ENCODE measurements at places on chromosomes 13 and 19.

- DNase-seq: no peak
Observed at GRCh38 chr19:1213391-1214286, 8.1 kb downstream of the STK11 start.

- peak; percentile 75 for DNase-seq
Observed at GRCh38 chr13:85799097-85799582, at the start of gene SLITRK6. Gene SLITRK6, minus strand, starts transcription at chr13:85799419. Its CDS starts 2,911 bp downstream, at chr13:85796508.

GRCh38 chr19:16698914-16699313, 20.7 kb upstream of the NWD1 start:
- no peak for DNase-seq

- DNase-seq: no peak
Observed at GRCh38 chr19:40492274-40492673, 25.5 kb downstream of the SPTBN4 start.

GRCh38 chr13:39452417-39452816, 150.6 kb downstream of the LHFPL6 start:
- no peak for DNase-seq

DNA sequence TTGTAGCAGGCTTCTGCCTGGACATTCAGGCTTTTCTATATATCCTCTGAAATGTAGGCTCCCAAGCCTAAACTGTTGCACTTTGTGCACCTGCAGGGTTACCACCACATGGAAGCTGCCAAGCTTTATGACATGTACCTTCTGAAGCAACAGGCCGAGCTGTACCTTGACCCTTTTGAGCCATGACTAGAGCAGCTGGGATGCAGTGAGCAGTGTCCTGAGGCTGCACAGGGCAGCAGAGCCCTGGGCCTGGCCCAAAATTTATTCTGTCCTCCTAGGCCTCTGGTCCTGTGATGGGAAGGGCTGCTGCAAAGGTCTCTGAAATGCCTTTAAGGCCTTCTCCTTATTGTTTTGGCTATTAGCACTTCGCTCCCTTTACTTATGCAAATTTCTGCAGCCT, 23.5 kb upstream of the CD177 start:
- no peak for DNase-seq

- no peak for DNase-seq
Observed at GRCh38 chr19:3146677-3147100, 10.9 kb downstream of the GNA15 start.

- DNase-seq: no peak
Observed at GRCh38 chr13:89352384-89352783, 1681.2 kb downstream of the SLITRK5 start.

DNA sequence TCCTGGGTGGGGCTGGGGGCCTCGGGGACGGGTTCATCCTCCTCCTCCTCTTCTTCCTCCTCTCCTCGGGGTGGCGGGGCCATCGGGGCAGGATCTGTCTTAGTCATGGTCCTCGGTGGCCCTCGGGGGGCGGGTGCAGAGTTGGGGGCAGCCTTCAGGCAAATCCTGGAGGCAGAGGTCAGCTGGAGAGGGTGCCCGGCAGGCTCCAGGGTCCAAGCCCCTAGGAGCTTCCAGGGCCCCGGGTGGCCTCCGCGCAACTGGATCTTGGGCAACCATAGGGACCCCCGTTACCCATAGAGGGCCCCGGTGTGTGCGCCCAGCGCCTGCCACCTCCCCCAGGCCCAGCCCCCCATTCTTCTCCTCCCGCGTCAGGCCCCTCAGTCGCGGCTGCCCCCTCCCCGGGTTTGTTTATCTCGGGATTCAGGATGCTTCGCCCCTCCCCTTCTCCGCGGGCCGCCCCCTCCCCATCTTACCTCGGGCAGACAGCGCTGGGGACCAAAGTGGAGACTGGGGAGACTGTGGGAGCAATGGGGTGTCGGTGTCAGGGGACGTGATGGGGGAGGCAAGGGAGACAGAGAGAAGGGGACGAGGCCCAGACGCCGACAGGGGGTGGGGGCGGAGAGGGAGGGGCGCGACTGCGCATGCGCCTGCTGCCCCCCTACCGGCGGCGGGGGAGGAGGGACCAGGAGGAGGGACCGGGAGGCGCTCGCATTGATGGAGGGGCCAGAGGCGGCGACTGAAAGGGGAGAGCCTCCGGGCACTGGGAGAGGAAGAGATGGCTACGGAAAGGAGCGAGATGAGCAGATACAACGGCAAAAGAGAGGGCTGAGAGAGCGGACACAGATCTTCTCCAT, at the start of gene CLIP3:
Gene CLIP3 (minus strand): TSS at position 623 of the 854 bp plus-strand sequence. CDS start 516 bp downstream, at position 107.
- peak; percentile 53 for DNase-seq

- DNase-seq: no peak
Observed at GRCh38 chr19:19145684-19146608, 7.7 kb upstream of the TMEM161A start.

DNA sequence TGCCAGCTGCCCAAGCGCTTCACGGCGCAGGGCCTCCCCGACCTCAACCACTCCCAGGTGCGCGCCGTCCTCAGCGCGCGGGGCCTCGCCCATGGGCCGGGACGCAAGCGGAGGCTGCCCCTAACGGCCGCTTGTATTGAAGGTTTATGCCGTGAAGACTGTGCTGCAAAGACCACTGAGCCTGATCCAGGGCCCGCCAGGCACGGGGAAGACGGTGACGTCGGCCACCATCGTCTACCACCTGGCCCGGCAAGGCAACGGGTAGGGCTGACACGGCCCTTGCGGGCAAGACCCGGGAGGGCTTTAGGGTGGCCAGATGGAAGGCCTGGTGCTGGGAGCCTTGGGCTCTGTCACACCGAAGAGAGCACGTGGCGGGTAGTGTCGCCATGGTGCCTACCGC, 23.2 kb downstream of the UPF1 start:
- no peak for DNase-seq

DNA sequence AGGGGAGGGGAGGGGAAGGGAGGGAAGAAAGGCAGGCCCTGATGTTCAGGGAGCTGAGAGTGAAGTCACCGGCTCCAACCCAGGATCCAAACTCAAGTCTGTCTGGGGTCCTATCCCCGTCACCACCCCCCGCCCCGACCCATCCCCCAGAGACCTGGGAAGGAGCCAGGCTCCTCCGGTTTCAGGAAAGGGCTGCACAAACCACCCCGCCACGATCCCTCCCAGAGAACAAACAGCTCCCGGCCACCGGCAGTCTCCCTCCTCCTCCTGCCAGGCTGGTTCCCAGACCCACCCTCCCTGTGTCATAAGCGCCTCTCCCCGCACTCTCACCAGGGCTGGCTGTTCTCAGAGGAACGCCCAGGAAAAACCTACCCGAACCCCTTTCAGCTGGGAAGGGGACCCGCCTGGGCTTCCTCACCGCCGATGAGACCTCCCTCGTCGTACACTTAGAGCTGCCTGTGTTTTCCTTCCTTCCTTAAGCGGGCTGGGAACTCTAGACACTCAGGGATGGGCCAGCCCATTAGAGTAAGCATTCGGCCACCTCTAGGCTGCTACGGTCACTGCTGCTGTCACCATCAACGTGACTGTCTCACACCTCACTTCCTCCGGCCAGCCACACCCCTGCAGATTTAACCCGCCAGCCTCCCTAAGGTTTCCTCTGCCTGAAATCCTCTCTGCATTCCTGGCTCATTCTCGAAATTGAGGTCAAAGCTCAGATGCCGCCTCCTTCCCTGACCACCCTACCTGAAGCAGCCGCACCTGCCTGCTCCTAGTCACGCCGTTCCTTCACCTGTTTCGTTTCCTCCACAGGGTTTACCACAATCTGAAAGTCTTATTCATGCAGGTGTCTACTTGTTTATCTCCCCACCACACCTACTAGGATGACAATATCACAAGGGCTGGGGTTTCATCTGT, 6.3 kb upstream of the RDH13 start:
- no peak for DNase-seq

DNA sequence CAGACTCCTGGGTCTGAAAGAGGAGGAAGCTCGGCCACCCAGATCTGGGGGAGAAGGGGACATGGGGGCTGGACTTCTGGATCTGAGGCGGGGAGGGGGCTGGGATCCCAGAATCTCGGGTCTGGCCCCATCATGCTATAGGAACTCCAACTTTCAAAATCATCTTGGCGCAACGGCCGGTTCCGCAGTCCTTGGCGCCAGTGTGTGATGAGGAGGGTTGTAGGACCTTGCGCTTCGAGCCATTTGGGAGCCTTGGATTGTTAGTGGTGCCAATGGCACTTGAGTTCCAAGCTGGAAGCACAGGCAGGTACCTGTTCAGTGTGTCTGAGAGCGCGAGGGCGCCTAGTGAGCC, 324 bp downstream of the RUVBL2 start:
- no peak for DNase-seq

- DNase-seq: no peak
Observed at GRCh38 chr13:32016631-32017030, 14.9 kb upstream of the FRY start.

GRCh38 chr13:46855664-46856063, 41.2 kb downstream of the HTR2A start:
- no peak for DNase-seq

GRCh38 chr13:72508392-72508791, 219.0 kb downstream of the MZT1 start:
- no peak for DNase-seq

- DNase-seq: no peak
Observed at GRCh38 chr13:94419304-94419924, 60.1 kb downstream of the DCT start.

- no peak for DNase-seq
Observed at GRCh38 chr19:41159881-41160280, 33.1 kb upstream of the CYP2S1 start.

GRCh38 chr19:44810234-44811121, 1.6 kb downstream of the BCAM start:
- no peak for DNase-seq

GRCh38 chr13:111539791-111540446, 219.5 kb downstream of the TEX29 start:
- no peak for DNase-seq

DNA sequence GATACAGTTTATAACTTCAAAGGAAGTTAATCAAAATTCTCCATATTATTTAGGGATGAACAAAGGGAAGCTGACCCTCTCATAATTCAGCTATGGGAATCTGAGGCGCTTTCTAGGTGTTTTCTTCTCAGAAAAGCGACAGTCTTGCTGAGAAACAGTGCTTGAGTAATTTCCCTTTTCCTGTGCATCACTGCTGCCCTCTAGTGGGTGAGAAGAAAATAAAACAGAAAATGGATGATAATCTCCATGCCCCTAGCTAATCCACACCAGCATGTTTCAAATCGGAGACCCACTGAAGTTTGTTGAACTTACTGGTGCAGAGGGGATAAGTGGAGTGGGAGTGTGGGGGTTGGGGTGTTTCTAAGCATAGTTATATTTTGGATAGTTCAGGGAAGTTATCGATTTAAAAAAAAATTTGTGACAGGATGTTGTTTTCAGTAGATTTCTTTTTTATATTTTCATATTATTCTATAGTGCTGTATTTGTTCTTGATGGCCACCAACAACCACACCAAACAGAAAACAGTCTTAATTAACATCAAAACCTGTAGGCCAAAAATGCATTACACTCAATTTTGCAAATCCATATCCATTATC, 21.4 kb downstream of the LCP1 start:
- no peak for DNase-seq

- DNase-seq: no peak
Observed at GRCh38 chr13:53537586-53537985, 509.0 kb downstream of the OLFM4 start.

GRCh38 chr13:113229791-113230190, 20.4 kb downstream of the CUL4A start:
- DNase-seq: no peak

DNA sequence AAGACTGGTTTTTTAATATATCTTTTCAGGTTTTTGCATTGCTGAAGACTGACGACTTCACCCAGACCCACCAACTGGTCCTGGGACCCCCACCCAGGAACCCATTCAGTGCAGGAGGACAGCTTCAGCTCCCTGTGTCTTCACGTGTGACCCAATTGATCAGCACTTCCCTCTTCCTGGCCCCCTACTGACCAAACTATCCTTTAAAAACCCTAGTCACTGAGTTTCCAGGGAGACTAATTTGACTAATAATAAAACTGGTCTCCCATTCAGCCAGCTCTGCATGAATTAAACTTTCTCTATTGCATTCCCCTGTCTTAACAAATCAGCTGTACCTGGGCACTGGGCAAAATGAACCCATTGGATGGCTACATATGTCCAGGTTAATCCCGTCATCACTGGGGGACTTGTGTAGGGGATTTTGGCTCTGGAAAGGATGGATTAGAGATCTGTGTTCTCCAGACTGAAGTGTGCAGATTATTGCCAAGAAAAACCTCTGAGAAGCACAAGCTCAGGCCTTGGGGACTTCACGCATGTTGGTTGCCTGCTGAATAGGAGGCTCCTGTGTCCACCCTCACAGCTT, 16.3 kb upstream of the PARP4 start:
- no peak for DNase-seq

- no peak for DNase-seq
Observed at GRCh38 chr19:48735031-48735615, 5.3 kb downstream of the RASIP1 start.

- DNase-seq: no peak
Observed at GRCh38 chr13:45412274-45413049, 5.7 kb downstream of the SLC25A30 start.

GRCh38 chr19:23255700-23256099, 5.5 kb upstream of the ZNF724 start:
- no peak for DNase-seq

DNA sequence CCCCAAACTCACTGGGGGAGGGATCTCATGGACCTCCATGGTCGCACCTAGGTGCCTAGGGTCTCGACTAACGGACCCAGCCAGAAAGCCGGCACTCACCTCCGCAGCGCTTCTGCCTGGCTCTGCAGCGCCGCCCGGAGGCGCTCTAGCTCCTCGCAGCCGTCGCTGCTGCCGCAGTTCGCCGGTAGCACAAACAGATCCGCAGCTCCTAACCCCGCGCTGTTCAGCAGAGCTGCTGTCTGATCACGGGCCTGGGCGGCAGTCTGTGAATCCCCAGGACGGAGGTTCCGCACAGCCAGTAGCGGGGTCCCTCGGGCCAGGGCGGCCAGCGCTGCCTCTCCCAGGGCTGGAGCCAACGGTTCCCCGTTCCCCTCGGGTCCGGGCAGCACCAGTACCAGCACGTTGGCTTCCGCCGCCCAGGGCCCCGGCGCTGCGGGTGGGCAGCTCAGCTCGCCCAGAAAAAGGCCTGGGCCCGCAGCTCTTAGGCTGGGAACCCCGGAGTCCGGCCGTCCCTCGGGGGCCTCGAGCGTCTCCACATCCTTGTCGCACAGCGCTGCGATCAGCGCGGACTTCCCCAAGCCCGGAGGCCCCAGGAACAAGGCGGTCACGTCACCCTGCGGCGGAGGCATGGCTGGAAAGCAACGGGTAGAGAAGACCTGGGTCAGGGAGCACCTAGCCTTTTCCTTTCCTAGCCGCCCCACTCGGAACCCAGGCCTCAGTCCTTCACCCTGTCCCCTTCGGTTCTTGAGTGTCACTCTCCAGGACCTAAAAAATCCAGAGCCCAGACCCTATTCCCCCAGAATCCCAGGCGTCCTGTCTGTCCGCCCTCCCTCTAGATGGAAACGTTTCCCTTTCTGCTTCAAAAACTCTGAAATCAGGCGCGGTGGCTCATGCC, 977 bp downstream of the IRGQ start:
- no peak for DNase-seq

Data from urinary bladder (tissue), 4 donors.